ENCODE measurements at places on chromosomes 4 and X. TPM values are rescaled to one million over a fixed set of nuclear protein-coding genes. Genes with fewer than 3 reads are reported as not detected.

The GRIA3 gene
- 4.3 TPM for polyA plus RNA-seq

DNA sequence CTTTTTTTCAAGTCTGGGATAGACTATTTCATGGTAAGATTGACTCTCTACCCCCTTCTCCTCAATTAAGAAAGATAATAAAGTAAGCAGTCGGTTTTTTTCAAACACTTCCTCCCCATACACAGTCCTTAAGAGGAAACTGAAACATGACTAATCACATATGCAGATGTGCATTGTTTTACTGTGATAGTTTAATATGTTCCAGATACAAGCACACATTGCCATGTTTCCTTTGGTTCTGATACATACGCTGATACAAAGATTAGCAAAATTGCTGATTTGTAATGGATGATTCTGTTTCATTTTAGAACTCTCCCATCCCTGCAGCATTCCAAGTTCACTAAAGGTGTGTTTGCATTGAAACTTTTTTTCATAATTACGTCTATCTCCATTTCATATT, 76.1 kb downstream of the FBXO8 start:
- no peak for DNase-seq

The SHROOM4 gene
- polyA plus RNA-seq: 4.6 TPM

DNA sequence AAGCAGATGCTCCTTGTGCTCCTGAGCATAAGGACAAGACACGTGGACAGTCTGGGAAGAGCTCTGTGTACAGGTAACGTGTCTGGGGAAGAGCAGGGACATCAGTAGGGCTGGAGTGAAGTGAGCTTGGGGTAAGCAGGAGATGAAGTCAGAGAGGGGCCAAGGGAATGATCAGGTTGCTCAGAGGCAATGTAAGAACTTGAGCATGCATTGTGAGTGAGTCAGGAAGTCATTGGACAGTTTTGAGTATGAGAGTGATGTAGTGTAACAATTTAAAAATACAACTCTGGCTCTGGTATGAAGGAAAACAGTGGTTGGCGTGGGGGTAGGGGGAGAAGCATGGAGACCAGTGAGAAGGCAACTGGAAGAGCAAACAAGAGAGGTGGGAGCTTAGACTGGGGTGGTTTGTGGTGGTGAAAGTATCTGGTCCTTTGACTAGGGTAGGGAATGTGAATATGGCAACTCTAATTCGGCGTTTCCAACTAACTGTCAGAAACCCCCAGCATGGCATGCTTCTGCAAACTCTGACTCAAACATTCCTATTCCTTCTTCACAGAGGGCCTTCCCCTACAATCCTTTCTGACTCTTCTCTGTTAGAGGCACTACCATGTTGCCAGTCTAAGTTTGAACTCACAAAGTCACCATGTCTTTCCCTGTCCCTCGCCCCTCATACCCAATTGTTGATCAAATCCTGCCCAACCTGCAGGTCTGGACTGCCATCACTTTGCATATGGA, 57.2 kb downstream of the STBD1 start:
- no peak for DNase-seq

DNA sequence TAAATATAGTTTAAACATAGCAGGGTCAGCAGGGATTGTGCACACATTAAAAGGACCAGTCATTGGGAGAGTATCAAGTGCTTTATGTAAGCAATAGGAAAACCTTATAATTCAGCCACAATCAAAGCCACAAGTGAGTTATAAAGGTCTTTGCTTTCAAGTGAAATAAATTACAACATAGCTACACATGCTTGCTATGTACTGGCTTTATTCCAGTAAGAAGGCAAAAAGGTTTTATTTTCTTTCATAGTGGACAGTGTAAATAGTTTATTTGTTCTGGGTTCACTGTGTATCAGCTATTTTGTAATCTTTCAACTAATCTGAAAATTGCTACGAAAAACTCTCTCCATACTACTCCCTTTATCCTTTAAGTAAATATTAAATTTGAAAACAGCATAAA, 691.4 kb downstream of the PCDH7 start:
- DNase-seq: no peak

DNA sequence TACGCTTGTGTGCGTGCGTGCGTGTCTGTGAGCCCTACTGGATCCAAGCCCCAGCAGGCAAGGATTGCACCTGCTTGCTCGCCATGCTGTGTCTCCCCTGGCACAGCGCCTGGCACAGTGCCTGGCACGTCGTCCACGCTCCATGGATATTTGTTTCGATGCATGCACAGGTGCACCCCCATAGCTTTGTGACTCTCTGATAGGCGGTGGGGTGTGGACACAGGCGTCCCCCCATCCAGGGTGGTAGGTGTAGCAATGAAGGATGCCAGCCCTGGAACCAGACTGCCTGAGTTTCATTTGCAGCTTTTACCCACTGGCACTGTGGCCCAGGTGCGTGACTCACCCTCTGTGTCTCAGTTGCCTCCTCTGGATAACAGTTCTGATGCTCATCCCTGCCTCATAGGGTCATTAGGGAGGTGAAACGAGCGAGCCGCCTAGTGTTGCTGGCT, 20.2 kb downstream of the PIGG start:
- no peak for DNase-seq

The DACH2 gene
- 1.5 TPM for polyA plus RNA-seq

- DNase-seq: no peak
These were observed 1223.2 kb downstream of the RAPGEF2 start for GRCh38 chr4:160326110-160326509.

DNA sequence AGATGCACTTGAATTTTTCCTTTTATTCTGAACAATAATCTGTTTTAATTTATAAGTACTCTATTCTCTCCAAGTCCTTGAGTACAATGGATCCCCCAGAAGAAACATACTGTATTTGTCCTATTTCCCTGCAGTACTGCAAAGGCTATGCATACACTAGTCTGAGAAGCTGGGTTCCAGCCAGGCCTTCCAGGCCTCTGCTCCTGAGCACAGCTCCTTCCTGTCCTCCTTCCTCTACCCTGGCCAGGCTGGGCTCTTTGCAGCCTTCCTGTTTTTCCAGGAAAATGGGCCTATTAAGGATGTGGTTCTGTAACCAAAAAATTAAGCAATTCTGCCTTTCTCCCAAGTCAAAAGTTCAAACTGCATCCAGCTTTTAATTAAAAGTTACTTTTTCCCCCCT, 68.0 kb upstream of the STIM2 start:
- DNase-seq: no peak

The CXCL11 gene
- polyA plus RNA-seq: not detected

DNA sequence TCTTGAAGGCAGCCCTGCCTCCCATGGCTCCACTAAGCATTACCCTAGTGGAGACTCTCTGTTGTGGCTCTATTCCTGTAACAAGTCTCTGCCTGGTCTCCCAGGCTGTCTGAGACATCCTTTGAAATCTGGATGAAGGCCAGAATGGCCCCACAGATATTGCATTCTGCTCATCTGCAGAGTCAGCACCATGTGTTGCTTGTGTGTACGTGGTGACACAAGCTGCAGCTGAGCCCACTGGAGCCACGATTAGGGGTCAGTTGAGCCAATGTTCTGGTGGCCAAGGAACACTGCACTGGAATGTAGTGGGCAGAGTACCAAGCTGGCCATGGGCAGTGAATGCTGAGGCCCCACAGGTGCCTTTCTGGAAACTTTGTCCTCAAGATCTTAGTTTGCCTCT, 29.2 kb downstream of the GRID2 start:
- no peak for DNase-seq

DNA sequence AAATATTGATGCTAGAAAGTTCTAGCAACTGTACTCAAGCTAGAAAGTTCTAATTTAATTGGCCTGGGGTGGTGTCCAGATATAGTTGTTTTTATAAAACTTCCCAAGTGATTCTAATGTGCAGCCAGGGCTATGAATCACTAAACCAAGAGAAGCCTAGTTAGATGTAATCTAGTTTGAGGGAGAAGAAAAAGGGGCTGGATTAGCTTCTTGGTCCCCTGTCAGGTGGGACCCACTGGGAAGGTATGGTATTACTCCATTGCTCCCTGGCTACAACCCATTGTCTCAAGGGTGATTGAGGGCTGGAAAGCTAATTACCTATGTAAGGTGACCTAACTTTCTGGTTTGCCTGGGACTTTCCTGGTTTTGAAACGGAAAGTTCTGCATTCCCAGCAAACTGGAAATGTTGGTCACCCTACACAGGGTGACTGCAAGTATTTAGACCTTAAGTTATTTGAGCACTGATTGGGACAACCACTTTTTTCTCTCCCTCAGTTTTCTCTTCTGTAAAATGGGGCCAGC, 23.9 kb upstream of the MSN start:
- DNase-seq: no peak

The RTL5 gene
- polyA plus RNA-seq: 38.0 TPM

GRCh38 chrX:81390237-81390636, 188.3 kb downstream of the SH3BGRL start:
- no peak for DNase-seq

The PDGFRA gene
- 4.7 TPM for polyA plus RNA-seq

GRCh38 chr4:21195682-21196081, 495.4 kb downstream of the PACRGL start:
- DNase-seq: no peak

The SHROOM2 gene
- 9.0 TPM for polyA plus RNA-seq

DNA sequence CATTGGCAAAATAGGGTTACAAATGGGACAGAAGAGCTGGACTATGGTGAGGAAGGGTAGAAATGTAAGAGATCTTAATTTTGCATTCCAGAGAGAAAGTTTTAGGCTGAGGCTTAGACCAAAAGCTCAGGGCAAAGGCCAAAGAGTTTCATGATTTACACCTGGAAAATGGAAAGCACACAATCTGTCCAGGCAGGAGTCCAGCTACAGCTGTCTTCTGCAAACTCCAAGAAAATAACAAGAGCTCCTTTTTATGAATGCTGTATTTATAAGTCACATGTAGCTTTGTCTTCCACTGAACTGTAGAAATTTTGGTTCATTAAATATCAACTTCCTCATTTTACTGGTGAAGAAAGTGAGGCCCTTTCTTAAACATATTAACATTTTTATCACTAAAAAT, 288.0 kb upstream of the ATOH1 start:
- DNase-seq: no peak

DNA sequence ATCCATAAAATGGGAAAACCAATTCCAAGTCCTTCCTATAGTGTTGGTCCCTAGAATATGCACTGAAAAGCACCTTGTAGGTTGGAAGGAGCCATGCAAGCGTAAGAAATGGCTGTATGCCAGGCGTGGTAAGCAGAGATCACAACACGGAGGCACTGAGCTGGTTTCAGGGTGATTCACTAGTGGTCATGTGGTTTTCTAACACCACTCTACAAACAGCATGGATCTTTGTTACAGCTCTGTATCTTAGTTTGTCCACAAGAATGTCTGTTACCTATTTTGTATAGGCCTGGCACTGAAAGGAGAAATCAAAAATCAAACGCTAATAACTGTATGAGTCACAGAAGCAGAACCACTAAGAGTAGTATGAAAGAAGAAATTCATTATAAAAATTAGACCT, 71.9 kb downstream of the MAGEB17 start:
- no peak for DNase-seq

GRCh38 chrX:46125111-46125510, 420.1 kb downstream of the ZNF674 start:
- no peak for DNase-seq

The MAGEB17 gene
- not detected for polyA plus RNA-seq

The SLC2A9 gene
- 5.2 TPM for polyA plus RNA-seq

- DNase-seq: peak; percentile 94
These were observed at the start of gene BEX2 for GRCh38 chrX:103310555-103311398. BEX2 (minus strand) TSS chrX:103310990; CDS start chrX:103309976, 1,014 bp downstream.

DNA sequence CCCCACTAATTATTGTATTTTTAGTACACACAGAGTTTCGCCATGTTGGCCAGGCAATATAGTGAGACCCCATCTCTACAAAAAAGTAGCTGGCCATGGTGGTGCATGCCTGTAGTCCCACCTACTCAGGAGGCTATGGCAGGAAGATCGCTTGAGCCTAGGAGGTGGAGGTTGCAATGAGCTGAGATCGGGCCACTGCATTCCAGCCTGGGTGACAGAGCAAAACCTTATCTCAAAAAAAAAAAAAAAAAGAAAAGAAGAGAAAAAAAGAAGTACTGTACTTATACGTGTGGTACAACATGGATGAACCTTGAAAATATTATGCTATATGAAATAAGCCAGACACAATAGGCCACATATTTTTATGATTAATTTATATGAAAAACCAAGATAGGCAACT, 9.9 kb upstream of the WDR45 start:
- DNase-seq: no peak

The SMIM43 gene
- 2.4 TPM for polyA plus RNA-seq

The SLC39A8 gene
- polyA plus RNA-seq: 3.8 TPM

The NKX3-2 gene
- 0.25 TPM for polyA plus RNA-seq

The HSD17B11 gene
- 39.5 TPM for polyA plus RNA-seq

DNA sequence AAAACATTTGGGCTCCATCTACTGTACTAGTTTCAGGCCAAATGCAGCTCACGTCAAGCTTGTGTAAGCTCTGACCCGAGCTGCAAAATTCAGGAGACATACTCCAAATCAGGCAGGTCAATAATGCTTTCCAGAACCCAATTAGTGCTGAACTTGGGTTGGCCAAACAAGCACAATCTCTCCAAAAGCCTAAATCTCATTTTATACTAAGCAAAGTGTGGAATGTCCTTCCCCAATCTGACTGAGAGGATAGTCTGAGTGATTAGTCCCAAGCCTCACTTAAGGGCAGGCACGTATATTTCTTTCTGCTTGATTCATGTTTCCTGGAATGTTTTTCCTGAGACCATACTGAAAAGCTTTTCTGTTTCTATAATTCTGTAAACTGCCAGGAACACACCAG, 79.9 kb downstream of the NKX6-1 start:
- no peak for DNase-seq

DNA sequence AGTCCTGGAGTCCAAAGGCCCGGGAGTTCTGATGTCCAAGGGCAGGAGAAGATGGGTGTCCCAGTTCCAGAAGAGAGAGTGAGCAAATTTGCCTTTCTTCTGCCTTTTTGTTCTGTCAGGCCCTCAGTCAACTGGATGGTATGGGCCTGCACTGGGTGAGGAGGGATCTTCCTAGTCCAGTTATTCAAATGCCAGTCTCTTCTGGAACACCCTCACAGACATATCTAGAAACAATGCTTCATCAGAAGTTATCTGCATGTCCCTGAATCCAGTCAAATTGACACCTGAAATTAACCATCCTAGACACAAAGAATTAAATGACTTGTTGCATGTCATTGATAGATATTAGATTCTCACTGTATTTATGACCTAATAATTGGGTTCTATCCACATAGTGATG, 48.5 kb upstream of the TSPAN5 start:
- no peak for DNase-seq

DNA sequence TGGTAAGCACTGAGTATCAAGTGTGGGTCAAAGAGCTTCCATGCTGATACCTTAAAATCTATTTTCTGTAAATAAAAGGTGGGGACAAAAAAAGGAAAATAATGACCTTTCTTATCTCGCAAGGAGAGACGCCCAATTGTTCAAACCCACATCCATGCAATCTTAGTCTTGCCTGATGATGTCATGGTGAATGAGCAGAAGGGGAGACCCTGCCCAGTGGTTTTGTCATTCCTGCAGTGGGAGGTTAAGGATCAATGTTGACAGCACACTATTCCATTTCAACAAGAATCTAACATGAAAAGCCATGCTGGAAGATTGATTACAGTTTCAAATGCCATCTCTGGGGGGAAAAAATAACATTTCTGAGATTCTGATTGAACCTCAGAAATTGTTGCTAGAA, 40.7 kb upstream of the PUDP start:
- DNase-seq: no peak

GRCh38 chr4:40525752-40526598, 103.7 kb downstream of the RBM47 start:
- DNase-seq: no peak

The FAM149A gene
- polyA plus RNA-seq: 8.6 TPM

- DNase-seq: no peak
These were observed 605.2 kb upstream of the NR3C2 start for GRCh38 chr4:149047368-149047767.
